ENCODE measurements at places on chromosomes 11 and 22.

DNA sequence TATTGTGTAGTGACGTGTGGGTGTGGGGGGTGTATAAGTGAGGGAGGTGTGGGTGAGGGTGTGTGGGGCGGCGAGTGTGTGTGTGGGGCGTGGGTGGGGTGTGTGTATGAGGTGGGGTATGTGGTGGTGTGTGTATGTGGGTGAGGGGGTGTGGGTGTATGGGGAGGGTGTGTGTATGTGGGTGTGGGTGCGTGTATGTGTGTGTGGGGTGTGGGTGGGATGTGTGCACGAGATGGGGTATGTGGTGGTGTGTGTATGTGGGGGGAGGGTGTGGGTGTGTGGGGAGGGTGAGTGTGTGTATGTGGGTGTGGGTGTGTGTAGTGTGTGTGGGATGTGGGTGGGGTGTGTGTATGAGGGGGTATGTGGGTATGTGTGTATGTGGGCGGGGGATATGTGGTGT, 205.5 kb downstream of the OPCML start:
- DNase-seq, result no peak

DNA sequence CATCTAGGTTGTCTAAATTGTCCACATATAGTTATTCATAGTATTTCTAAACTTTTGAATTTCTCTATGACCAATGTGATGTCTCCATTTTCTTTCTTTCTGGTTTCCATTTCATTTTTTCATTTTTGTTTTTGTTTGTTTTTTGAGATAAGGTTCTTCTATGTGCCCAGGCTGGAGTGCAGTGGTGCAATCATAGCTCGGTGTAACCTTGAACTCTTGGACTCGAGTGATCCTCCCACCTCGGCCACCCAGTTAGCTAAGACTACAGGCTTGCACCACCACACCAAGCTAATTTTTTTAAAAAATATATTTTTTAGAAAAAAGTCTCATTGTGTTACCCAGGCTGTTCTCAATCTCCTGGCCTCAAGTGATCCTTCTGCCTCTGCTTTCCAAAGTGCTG, 8.2 kb downstream of the GSTT4 start:
- no peak for DNase-seq

DNA sequence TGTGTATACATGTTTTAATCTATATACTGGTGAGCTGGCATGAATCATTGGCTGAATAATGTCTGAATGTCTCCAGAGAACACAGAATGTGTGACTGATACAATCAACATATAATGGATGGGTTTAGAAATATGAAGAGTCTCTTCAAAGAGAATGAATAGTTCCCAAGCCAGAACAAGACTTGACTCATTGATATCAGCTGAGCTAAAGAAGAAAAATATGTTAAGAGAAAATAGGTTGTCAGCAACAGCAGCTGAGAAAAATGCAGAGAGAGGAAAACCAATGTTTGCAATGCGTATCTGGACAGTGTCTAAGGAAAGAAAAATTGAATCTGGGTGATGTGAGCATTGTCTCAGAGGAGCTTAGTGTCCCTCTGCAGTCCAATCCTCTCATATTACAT, 1281.8 kb upstream of the TENM4 start:
- no peak for DNase-seq

DNA sequence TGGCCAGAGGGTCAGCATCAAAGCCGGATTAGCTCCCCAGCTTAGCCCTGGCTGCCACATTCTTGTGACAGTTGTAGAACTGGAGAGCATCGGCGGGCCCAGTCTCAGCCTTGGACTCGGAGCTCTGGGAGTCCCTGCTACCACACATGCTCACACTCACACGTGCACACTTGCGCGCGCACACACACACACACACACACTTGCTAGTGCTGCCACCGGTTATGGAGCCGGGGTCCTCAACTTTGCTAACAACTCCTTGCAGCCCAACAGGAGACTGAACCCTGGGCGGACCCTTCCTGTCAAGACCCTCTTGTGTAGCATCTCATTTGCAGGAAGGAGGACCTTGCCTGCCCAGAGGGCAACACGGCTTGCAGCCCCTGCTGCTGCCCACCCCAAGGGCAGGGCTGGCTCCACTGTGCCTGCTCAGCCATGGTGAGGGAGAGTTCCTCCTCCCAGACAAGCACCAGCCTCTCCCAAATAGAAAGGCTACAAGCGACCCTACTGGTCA, 107.6 kb downstream of the WNT7B start:
- DNase-seq, result no peak

DNA sequence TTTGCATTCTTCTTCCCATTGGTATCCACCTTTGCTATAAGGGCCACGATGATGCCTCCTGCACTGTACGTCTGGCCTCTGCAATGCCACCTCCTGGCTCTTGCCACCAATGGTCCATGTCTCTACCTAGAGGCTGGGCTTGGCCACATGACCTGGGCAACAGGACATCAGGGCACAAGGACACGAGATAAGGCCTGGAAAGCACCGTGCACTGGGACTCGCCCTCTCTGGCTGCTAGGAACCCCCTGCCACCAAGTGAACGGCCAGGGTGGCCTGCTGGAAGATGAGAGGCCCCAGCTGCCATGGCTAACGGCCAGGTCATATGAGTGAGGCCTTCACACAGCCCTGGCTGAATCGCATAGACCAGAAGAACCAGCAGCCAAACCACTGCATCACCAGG, 87.4 kb downstream of the TRMU start:
- DNase-seq, result no peak

GRCh38 chr11:68169442-68169841, 43.7 kb downstream of the KMT5B start:
- no peak for DNase-seq

- no peak for DNase-seq
Measured at GRCh38 chr11:61198948-61199523, 4.3 kb upstream of the PGA3 start.

DNA sequence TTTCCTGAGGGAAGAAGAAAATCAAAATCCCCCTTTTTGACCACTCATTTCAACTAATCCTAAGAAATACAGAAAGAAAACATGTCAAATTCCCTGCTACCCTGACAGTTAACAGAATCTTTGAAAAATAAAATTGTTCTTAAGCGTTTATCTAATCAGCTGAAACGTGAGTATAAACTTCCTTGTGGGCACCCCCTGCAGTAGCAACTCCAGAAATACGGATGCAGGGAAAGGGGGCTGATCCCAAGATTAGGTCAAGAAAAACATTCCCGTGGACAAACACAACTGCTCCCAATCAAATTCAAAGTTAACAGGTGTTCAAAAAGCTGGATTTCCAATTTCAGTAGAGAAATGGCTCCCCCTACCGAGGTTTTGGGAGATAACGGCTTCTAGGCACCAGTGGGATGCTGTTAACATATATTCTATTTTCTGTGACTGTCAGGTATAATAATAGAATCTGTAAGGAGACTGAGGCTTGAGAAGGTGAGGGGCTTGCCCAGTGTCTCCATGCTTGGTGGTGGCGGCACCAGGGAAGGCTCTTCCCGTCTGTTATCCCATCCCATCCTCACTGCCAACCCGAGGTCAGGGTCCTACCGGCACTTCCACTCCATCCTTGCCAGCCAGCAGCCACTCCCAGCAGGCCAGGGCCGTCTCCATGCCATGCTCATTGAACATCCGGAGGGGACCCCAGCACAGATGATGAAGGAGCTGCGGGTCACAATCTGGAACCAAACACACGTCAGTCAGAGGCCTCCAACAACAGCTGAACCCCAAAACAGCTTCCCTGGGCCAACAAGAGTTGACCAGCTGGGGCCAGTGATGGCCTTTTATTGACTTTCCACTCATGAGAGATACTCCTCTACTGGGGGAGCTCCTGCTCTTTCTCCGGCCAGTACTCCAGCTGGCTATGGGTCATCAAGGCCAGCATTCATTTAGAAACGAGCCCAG, 32.0 kb upstream of the SERPIND1 start:
- DNase-seq, result peak; percentile 4

GRCh38 chr11:40328890-40329614, 1130.4 kb downstream of the LRRC4C start:
- no peak for DNase-seq

DNA sequence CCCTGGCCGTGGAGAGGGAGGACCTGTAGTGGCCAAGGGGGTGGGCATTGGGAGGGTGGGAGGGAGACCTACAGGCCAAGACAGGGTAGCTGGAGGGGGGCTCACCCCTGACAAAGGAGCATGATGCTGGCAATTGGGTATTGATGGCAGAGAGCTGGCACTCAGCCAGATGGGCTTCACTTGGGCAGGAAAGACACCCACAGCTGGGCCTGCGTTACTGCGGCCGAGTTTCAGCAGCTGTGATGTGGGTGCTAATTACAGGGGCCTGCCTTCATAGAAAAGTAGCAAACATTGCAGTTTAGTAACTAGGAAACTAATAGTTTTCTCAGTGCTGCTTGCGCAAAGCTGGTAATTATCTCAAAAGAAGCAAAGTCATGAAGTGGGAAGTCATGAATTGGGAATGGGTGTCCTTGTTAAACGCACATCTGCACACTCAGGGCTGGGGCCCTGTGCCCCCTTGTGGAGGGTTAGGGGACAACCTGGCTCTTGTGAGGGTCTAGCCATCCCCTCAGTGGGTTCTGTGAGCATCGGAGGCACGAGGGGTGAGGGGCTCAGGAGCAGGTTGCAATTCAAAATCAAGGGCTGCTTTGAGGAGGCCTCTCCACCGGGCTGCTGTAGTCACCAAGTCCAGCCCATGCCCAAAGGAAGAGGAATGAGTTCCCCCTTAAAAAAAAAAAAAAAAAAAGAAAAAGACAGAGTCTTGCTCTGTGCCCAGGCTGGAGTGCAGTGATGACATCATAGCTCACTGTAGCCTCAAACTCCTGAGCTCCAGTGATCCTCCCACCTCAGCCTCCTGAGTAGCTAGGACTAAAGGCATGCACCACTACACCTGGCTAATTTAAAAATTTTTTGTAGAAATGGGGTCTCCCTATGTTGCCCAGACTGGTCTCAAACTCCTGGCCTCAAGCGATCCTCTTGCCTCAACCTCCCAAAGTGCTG, 24.4 kb upstream of the TXNRD2 start:
- no peak for DNase-seq

- no peak for DNase-seq
Measured at GRCh38 chr22:19258371-19258770, 33.1 kb downstream of the CLTCL1 start.

DNA sequence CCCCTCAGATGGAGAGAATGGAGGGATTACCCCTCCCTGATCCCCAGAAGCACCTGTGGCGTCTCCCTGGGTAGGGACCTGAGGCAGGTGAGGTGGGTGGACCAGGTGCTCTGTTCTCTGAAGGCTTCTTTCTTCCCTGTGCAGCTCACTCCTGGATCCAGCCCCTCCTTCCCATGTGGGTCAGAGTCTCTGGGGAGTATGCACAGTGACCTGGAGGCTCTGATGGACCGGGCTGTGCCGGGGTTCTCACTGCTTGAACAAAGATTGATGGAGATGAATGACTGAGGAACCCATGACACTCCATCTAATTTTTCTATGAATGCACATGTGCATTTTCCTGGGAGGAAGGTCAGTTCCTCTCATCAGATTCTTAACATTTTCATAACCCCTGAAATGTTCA, 78.6 kb upstream of the SHANK2 start:
- DNase-seq, result no peak

DNA sequence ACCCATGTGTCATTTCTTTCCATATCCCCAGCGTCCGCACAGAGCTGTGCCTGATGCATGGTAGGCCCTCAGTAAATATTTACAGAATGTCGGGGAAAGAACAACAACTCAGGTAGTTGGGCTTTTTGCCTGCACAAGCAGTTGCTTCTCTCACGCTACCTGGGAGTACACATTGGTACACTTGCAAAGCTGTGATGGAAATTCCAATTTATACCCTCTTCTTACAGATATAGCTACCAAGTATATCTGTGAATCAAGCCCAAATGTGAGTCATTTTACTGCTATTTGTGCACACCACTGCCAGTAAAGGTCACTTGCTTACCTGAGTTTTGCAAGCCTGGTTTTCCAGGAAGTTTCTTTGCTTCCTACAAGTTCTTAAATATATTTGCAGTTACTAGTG, 333.0 kb upstream of the NARS2 start:
- no peak for DNase-seq

GRCh38 chr11:122673701-122674100, 18.2 kb downstream of the UBASH3B start:
- DNase-seq, result no peak

DNA sequence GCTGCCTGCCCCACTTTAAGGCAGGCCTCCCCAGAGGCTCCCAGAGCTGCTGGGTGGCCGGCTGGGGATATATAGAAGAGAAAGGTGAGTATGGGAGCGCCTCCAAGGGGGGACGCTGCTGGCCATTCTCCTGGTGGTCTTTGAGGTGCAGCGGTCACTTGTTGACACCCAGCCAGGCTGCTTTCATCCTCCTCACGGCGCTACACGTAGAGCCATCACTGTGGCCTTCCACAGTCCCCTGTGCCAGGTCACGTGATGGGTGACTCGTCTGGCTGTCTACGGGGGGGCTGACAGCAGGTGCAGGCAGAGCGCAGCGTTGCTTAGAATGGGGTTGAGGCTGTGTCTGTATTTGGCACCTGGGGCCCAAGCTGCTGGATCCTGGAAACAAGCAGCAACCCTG, 1.9 kb downstream of the ACR start:
- DNase-seq, result no peak

DNA sequence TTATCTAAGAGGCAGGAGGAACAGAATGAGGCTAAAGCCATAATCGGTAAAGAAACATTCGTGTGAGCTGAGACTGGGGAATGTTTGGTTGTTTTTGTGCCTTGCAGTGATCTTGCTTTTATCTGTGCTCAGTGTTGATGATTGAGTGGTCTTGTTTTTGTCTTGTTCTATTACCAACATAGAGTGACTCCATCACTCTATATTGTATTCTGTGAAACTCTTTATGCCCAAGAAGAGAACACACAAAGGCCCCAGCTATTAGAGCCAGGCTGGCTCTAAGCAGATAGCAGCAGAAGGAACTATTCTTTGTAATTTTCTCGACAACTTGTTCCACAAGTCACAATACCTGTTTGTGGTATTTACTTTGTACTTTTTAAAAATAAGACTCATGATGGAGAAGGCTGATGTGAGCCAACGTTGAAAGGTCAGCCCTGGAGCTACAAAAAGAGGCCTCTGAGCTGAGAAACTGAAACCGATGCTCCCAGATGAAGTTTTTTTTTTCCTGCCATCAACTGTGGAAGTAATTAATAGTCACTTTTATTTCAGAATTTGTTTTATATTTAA, 68.4 kb downstream of the LARGE1 start:
- no peak for DNase-seq

DNA sequence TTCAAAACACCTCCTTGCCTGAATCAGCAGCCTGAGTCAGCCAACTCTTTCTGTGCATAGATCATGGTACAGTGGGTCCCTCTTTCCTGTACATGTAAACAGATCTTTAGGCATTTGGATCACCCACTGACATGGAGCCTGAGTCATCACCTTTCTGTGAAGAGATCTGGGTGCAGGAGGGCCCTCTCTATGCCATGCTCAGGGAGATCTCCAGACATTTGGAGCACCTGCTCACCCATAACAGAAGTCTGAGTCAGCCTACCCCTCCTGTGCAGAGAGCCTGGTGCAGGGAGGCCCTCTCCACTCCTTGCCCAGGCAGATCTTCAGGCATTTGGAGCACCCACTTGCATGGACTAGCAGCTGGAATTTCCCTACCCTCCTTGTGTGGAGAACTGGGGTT, 56.2 kb upstream of the GLYAT start:
- no peak for DNase-seq

DNA sequence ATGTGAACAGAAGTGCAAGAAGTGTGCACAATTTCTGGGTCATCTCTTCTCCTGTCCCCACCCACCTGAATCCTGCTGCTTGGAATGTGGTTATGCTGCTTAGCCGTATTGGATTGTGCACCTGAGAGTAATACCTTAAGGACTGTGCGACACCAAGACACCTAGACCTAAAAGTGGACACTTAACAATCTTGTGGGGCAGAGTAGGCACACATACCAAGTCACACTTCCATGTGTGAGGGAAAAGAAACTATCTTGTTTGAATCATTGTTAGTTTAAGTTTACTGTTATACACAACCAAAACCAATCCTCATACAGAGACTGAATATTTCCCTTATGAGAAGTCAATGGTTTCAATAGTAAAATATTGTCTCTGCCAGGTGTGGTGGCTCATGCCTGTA, 93.7 kb downstream of the CCDC83 start:
- DNase-seq, result no peak

All from stimulated activated naive CD4-positive, alpha-beta T cell treated with Interleukin-2 at 50 U/mL for 16 hours (primary cell).